IMR-90 (cell line): ENCODE measurements at places on chromosomes 1 and 21.

DNA sequence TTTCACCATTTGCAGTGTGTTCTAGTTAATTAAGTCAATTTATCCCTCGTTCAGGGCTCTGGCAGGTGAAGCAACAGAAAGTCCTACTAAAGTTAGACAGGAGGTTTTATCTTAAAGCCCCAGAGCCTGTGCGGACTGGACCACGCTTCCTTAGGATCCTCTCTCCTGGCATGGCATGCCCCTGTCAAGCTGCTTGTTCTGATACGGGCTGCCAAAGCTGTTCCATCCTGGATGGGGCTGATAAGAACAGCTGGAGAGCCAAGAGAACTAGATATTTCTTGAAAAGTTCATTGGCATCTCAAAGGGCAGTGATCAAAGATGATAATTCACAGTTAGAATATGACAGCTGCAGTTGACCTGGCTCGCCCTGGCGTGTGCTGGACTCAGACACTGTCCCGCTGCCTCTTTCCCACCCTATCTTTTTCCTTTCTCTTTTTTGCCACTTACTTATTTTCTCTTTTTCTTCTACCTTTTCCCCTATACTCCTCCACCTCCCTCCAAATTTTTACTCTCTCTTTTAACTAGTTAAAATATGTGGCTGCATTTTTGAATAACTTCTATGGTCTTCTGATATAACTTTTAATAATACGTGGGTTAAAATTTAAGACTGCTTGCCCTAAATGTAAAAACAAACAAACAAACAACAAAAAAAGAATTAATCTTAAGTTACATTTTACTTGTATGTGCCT, 96.7 kb downstream of the ABCA4 start:
- no peak for DNase-seq

- DNase-seq = no peak
These were observed 19.4 kb downstream of the TNFSF4 start for GRCh38 chr1:173187671-173188237.

DNA sequence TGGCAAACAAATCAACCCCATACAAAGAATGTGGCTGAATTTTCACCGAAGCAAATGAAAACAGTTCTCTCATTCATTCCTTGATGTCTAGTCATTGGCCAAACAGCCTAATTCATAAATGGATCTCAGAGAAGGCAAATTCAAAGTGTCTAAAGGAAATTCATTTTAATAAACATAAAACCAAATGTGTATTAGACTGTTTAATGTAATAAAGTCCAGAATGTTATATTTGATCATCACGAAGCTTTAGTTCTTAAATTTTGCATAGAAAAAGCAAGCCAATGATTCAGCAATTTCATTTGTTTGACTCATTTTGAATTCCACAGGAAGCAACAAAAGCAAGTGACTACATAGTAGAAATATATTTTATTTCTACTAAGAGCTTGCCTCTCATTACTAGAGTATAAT, 379.2 kb upstream of the ADAMTS5 start:
- DNase-seq = peak; percentile 68

DNA sequence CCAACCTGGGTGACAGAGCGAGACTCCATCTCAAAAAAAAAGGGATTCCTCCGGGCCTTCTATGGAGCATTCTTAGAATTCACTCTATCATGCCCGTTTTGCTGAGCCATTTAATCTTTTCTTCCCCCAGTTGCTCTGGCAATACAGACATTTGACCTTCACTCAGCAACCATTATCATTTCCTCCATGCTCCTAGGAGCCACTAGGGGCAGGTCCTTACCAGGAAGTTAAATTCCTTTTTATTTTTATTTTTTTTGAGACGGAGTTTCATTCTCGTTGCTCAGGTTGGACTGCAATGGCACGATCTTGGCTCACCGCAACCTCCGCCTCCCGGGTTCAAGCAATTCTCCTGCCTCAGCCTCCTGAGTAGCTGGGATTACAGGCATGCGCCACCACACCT, 9.7 kb upstream of the CGN start:
- no peak for DNase-seq

DNA sequence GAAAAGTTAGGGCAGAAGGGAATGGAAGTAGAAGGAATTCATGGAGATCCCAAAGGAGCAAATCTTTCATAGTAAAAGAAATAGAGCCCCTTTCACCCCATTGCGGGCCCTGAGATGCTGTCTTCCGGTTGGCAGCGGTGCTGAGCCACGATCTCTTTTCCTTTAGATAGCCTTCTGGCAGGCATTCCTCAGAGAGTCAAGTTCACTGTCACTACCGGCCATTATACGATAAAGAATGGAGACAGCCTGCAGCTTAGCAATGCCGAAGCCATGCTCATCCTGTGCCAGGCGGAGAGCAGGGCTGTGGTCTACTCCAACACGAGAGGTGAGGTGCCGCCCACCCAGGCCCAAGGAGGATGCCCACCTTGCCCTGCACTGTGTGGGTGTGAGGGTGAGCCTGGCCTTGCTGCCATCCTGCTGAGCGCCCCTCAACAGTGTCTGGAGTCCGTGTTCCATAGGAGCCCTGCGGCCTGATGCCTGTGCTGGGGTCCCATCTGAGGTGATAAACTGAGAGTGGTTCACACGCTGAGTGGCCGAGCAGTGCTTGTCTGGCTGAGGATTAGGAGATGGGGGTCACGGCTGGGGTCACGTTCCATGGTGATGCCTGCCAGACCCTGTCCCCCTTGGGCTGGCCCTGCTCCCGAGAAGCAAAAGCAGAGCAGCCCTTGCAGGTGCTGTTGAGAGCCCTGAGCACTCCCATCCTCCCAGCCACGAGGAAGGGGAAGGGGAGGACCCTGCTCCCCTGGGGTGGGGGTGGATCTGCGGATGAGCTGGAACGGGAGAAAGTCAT, 20.4 kb upstream of the PWP2 start:
- DNase-seq = no peak

- DNase-seq = no peak
These were observed at the start of gene NOS1AP for GRCh38 chr1:162069334-162070093. NOS1AP (plus strand) TSS chr1:162069691; CDS start chr1:162070178, 487 bp downstream.

GRCh38 chr1:48013270-48013669, 16.1 kb upstream of the TRABD2B start:
- DNase-seq = no peak

DNA sequence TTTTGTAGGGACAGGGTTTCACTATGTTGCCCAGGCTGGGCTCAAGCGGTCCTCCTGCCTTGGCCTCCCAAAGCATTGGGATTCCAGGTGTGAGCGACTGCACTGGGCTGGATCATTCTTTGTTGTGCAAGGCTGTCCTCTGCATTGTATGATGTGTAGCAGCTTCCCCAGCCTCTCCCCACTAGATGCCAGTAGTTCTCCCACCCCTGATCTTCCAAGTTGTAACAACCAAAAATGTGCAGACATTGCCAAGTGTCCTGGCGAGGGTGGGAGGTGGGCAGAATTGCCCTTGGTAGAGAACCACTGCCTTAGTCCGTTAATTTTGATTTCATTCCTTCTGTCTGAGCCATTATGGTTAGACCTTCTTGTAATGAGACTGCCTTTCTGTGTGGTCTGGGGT, 7.2 kb downstream of the GALNT2 start:
- DNase-seq = no peak

DNA sequence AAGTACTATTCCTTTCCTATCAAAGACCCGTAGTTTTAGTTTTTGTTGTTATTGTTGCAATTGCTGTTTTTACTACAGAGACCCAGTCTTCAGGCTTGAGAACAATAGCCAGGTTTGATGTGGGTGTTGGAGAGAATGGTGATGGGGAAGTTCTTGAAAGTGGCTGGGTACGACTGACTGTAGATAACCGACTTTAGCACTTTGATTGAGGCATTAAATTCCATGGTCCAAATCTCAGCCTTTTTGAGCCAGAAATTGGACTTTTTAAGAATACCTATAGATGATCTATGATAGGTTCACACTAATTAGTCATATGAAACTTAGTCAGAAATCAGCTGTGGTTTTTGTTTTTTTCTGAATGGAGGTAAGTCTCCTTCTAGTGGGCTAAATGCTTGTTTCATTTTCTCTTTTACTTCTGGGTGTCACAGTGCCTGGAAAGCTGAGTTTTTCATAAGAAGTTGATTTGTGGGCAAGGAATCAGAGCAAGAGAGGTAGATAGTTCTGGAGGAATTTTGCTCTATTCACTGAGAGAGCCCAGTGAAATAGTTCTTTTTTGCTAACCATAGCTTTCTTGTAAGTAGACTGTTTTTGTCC, 2.8 kb downstream of the PPIH start:
- DNase-seq = no peak

GRCh38 chr1:116771997-116772647, 17.9 kb downstream of the CD2 start:
- no peak for DNase-seq

GRCh38 chr1:35629051-35629450, 12.3 kb downstream of the PSMB2 start:
- no peak for DNase-seq

GRCh38 chr1:25066256-25066655, 136.2 kb upstream of the RUNX3 start:
- no peak for DNase-seq

- DNase-seq = peak; percentile 56
These were observed 51.2 kb downstream of the RNF2 start for GRCh38 chr1:185096531-185096930.

DNA sequence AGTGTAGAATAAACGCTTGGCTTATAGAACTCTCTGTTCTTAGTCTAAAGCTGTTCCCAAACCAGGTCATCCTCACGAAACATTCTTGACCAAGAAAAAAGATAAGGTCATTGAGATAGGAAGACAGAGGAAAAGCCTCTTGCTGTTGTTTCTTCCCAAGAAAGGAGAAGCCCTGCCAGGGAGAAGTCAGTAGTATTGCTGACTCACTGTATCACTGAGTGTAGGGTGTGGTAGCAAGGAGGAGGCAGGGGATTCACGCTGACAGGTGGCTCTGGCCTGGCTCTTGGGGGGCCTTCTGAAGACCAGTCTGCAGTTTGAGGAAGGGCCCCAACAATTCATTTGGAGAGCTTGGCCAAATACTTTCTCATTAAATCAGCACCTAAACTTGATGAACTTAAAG, 97.8 kb downstream of the CD247 start:
- no peak for DNase-seq

DNA sequence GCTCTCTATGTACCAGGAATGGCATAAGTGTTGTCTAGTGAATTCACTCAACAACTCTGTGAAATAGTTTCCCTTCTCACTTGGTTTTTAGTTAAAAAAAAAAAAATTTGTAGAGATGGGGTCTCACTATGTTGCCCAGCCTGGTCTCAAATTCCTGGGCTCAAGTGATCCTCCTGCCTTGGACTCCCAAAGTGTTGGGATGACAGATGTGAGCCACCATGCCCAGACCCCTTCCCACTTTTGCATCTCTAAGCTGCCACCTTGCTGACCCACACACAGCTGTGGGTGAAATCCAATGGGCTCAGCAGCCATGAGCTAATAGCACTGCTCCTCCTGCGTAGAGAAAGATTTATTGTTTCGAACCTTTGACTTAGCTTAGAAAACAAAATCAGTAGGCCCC, 33.5 kb downstream of the NEK2 start:
- no peak for DNase-seq

GRCh38 chr1:2294033-2294724, 66.1 kb downstream of the SKI start:
- DNase-seq = peak; percentile 35

GRCh38 chr1:94694226-94694915, 125.8 kb upstream of the SLC44A3 start:
- no peak for DNase-seq

- DNase-seq = no peak
These were observed 60.6 kb downstream of the MYOM3 start for GRCh38 chr1:24051206-24051945.

DNA sequence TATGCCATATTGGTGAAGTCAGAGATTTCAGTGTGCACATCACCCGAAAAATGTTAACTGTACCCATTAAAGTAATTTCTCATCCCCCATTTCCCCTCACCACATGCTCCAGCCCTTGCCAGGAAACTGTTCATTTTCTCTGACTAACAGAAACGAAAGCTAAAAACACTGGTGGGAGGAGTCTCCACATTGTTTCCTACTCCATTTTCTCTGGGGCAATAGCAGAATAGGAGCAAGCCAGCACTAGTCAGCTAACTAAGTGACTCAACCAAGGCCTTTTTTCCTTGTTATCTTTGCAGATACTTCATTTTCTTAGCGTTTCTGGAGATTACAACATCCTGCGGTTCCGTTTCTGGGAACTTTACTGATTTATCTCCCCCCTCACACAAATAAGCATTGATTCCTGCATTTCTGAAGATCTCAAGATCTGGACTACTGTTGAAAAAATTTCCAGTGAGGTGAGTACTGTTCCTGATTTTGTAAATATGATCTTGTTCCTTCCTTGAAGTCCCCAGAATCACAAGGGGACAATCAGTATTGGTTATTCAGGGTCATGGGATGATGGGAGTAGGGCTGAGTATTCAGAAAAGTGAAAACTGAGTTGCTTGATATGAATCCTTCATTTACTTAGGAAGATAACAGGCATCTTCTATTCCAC, at the start of gene IFI16:
TSS of gene IFI16 (plus strand) at position 204 of the 658 bp plus-strand sequence. CDS start 4,774 bp downstream, outside the sequence.
- peak; percentile 96 for DNase-seq

DNA sequence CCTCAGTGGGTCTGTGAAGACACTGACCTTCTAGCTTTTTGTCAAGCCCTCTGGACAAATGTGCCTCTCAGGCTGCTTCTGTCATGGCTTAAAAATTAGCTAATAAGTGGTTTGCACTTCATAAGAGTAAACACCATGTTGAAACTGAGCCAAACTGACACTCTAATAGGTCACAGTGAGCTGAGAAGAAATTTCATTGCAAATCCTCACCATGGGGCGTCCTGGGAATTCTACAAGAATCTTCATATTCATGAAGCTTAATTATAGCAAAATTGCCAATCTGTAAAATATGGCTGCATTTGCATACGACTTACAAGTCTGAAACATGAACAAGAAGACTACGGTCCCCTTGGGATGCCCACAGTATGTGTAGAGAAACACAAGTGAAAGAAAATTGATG, 188.6 kb downstream of the DSCAM start:
- no peak for DNase-seq

DNA sequence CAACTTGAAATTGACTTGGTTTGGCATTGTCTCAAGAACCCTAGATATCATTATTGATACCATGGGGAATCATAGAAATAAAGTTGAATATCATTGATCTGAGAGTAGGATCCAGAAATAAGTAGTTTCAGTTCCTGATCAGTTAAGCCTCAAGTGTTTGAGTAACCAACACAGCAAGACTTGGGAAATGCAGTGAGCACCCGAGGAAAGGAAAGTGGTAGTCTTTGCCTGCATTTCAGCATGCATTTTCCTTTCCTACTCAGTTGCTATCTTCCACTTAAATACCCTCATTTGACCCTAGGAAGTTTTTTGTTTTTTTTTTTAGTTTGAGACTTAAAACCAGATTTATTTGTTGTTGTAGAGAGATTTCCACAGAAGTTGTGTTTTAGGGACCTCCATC, 18.9 kb downstream of the CLEC20A start:
- no peak for DNase-seq

- DNase-seq = no peak
These were observed 222.1 kb downstream of the LMX1A start for GRCh38 chr1:165134431-165134830.

DNA sequence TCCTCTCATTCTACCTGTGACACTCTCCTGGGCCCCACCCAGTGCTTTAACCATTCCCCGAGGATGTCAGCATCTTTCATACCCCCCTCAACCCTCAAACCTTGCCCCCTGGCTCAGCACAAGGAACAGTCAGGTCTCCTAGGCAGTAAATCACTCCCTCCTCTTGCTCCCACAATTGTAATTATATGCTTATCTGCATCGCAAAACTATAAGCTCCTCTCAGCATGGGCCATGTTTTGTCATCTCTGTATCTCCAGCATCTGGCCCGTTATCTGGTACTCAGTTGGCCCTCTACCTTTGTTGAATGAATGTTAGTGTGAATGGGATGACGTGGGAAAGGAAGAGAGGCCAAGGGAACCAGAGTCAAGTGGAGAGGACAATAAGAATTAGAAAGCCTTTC, 2.8 kb upstream of the ELOVL1 start:
- no peak for DNase-seq

- DNase-seq = no peak
These were observed 85.6 kb downstream of the WDR4 start for GRCh38 chr21:42793774-42794173.
